ENCODE measurements at places on chromosomes 11 and 22. TPM values are rescaled to one million over a fixed set of nuclear protein-coding genes. Genes with fewer than 3 reads are reported as not detected.

The C11orf87 gene
- not detected for total RNA-seq

The SCN4B gene
- 0.69 TPM for total RNA-seq

The PIH1D2 gene
- total RNA-seq: 1.0 TPM

The SUSD2 gene
- 1.2 TPM for total RNA-seq

DNA sequence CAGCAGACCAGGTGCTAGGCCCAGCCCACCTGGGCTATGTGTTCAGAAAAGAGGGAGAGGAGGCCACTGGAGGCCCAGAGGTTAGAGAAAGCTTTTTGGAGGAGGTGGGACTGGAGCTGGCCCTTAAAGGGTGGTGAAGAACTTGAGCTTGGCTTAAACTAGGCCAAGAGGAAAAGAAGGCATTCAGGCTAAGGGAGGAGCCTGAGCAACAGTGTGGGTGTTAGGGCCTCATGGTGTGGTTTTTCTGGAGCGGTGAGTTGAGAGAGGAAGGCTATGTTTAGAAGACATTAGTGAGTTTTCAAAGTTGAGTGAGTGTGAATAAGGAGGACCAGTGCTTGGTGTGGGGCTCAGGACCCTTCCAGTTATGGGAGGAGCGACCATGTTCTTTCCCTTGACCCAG is 6.2 kb downstream of the TAF6L start:
- no peaks in the 10 kb centered on the region for H3K4me1 ChIP-seq
- no peak overlapping the region for H3K4me3 ChIP-seq
- no peak overlapping the region for H3K27ac ChIP-seq

DNA sequence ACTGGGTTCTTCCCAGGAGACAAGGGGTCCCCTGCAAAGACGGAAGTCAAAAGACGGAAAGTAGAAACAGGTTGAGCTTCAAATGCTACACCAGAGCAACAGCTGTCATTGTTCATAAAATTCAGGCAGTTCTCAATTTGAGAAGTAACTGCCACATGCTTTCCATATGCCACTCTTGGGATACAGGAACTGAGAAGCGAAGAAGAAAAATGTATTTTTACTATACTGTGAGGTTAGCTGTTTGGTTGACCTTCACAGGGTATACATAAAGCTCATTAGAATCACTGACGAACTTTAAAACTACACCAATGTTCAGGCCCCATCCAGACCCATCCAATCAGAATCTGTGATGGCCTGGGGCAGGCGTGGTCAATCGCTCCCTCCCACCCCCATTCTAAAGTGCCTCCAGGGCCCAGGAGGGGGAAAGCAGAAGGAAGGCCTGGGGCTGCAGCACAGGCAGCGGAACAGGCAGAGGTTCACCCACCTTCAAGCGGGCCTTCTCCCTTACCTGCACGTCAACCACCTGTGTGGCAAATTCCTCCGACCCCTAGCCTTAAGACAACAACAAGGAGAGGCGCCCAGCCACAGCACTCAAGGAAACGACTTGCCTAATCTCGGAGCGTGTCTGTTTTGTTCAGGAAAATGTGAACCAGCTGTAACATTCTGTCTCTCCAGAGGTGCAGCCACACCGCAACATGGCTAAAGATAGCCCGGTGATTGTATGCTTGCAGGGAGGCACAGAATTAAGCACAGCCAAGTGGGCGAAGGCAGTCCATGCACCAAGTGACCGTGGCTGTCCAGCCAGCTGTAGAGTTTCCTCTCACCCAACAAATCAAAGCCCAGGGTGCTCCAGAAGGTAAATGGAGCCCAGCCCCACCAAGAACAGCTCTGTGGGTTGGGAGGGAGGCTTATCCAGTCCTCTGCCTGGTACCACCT is 82.6 kb downstream of the MICAL3 start:
- no peaks in the 10 kb centered on the region for H3K36me3 ChIP-seq
- no peak overlapping the region for H3K27ac ChIP-seq
- H3K4me3 ChIP-seq: no peak overlapping the region
- no peaks in the 10 kb centered on the region for H3K27me3 ChIP-seq
- peaks cover 22% of the 10 kb centered on the region for H3K4me1 ChIP-seq

DNA sequence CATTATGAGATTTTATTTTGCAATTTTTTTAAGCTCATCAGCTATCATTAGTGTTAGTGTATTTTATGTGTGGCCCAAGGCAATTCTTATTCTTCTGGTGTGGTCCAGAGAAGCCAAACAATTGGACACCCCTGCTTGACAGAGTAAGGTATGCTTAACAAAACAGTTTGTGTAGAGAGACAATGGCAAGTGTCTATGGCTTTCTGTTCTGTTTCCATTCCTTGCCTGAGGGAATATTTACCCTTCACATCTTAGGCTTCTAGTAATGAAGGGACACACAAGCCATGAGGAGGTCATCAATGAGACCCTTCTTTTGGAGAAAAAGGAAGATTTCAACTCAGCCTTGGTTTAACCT is 1278.4 kb upstream of the TENM4 start:
- H3K4me1 ChIP-seq: no peaks in the 10 kb centered on the region
- no peak overlapping the region for H3K4me3 ChIP-seq
- DNase-seq: no peak
- no peaks in the 10 kb centered on the region for H3K27me3 ChIP-seq
- H3K27ac ChIP-seq: no peak overlapping the region

GRCh38 chr11:70297341-70297740 is 26.9 kb downstream of the PPFIA1 start:
- no peaks in the 10 kb centered on the region for H3K4me1 ChIP-seq
- no peak overlapping the region for H3K27ac ChIP-seq
- no peaks in the 10 kb centered on the region for H3K27me3 ChIP-seq
- no peak for DNase-seq
- H3K4me3 ChIP-seq: no peak overlapping the region
- H3K36me3 ChIP-seq: no peaks in the 10 kb centered on the region

DNA sequence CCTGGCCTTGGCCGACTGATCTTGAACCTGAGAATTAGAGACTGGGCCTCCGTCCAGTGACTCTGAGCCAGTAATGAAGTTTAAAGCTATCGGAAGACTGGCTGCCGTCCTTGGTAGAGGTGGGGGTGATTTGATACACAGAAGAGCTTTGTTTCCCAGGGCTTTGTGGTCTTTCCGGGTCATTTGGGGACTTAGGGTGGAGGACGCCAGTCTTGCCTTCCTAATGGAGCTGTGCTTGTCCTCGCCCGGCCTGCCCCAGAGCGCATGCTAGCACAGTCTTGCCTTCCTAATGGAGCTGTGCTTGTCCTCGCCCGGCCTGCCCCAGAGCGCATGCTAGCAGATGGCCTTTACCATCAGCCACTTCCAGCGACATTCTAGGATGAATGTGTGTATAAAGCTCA is 65.8 kb downstream of the ST3GAL4 start:
- H3K4me1 ChIP-seq: peaks cover 12% of the 10 kb centered on the region
- H3K4me3 ChIP-seq: no peak overlapping the region
- no peak overlapping the region for H3K27ac ChIP-seq
- DNase-seq: no peak
- H3K36me3 ChIP-seq: no peaks in the 10 kb centered on the region
- H3K27me3 ChIP-seq: no peaks in the 10 kb centered on the region

DNA sequence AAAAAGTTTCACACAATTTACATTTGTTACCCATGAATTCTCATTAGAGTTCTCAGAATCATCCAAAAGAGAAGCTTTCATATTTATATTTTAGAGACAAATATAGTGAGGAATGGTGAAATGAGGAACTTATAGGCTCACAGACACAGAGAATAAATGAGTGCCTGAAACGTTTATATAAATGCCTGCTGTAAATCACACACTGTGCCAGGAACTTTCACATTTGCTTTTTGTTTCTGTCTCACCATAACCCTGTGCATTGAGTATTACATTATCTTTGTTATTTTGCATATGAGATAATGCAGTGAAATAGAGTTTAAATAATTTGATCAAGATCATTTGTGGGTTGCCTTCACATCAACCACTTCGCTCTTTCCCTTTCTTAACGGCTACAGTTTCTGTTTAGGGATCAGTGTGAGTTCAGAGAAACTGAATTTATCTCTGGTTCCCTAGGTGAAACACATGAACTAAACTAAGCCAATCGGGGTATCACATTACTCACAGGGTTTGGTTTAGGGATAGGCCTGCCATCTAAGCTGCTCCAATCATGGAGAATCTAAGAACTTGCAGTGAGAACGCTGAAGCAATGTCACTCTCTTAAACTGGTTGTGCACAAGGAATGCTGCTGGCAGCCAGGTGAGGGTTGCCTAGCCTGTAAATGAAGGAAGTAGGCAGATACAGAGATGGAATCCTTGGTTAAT is 1339.2 kb upstream of the TENM4 start:
- no peaks in the 10 kb centered on the region for H3K36me3 ChIP-seq
- no peaks in the 10 kb centered on the region for H3K4me1 ChIP-seq
- H3K27me3 ChIP-seq: no peaks in the 10 kb centered on the region
- DNase-seq: no peak
- no peak overlapping the region for H3K27ac ChIP-seq
- H3K4me3 ChIP-seq: no peak overlapping the region

DNA sequence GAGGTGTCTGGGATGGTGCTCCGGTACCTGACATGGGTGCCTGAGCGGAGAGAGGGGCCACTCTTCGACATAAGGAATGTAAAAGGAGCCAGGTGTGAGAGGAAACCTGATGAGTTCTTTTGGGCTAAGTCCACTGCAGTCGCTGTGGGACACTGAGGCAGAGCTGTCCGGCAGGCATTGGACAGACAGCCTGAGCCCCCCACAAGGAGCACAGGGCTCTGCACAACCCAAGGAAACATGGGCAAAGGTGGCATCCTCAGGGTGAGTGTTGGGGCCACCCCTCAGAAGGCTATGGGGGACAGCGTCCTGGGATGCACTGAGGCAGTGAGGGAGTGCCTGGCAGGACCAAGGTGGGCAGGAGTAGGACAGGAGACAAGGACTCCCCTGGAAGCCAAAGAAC is 57.7 kb upstream of the EMID1 start:
- no peak overlapping the region for H3K27ac ChIP-seq
- no peak for DNase-seq
- H3K4me3 ChIP-seq: no peak overlapping the region
- no peaks in the 10 kb centered on the region for H3K4me1 ChIP-seq
- H3K27me3 ChIP-seq: no peaks in the 10 kb centered on the region

DNA sequence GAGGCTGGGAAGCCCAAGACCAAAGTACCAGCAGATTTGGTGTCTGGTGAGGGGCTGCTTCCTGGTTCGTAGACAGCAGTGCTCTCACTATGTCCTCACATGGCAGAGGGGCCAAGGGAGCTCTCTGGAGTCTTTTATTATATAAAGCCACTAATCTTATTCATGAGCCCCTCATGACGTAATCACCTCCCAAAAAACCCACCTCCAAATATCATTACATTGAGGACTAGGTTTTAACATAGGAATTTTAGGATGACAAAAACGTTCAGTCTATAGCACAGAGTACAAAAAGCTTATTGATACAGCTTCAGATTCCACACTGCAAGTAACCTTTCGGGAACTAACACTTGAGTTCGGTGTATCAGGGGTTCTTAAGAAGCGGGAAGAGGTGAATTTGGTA is 4.1 kb upstream of the MS4A18 start:
- no peak overlapping the region for H3K4me3 ChIP-seq
- no peaks in the 10 kb centered on the region for H3K27me3 ChIP-seq
- no peaks in the 10 kb centered on the region for H3K36me3 ChIP-seq

GRCh38 chr11:129998905-129999304 is 3.7 kb downstream of the PRDM10 start:
- H3K36me3 ChIP-seq: no peaks in the 10 kb centered on the region
- no peak for DNase-seq
- H3K27me3 ChIP-seq: no peaks in the 10 kb centered on the region
- no peak overlapping the region for H3K4me3 ChIP-seq
- peaks cover 14% of the 10 kb centered on the region for H3K4me1 ChIP-seq

DNA sequence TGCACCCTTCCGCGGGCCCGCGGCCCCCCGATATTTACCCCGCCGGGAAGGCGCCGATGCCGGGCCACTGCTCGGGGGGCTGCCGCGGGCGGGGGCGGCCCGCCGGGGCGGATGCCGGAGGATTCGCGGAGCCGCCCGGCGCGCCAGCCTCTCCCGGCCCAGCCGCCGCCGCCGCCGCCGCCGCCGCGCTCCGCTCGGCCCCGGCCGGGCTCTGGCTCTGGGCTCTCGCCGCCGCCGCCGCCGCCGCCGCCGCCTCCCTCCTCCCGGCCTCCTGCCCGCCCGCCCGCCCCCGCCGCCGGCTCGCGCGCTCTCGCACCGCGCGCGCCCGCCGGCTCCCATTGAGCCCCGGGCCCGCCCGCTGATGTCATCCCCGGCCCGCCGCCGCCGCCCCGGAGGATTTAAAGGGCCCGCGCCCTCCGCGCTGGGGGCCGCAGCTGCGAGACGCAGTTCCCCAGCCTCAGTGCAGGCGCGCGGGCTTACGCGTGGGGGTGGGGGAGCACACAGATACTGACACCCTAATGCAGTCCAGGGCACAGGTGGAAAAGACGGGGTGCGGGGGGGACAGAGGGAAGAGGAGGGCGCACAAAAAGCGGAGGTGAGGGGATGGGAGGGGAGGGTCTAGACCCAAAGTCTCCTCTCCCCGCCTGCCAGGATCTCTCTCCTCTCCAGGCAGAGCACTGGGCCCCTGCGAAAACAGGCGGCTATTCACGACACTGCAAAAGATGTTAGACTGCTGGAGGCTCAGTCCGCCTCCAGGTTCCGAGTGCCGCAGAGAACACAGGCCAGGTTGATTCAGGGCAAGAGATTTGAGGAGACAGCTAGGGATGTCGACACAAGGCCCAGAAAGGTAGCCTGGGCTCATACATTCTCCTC is at the start of gene CSNK1E:
Gene CSNK1E (minus strand): TSS at position 312 of the 873 bp plus-strand sequence. CDS start 3,276 bp downstream, outside the sequence.
- peaks cover 3% of the 10 kb centered on the region for H3K4me1 ChIP-seq
- no peaks in the 10 kb centered on the region for H3K36me3 ChIP-seq
- DNase-seq: peak; percentile 73
- peak within 1 kb of the TSS; percentile 88 for H3K4me3 ChIP-seq
- peak within 1 kb of the TSS; percentile 86 for H3K27ac ChIP-seq

GRCh38 chr11:72354356-72355115 is 79.8 kb downstream of the CLPB start:
- H3K4me3 ChIP-seq: no peak overlapping the region
- DNase-seq: no peak
- no peak overlapping the region for H3K27ac ChIP-seq
- no peaks in the 10 kb centered on the region for H3K4me1 ChIP-seq
- no peaks in the 10 kb centered on the region for H3K36me3 ChIP-seq

- peak overlapping the region; percentile 51 for H3K27ac ChIP-seq
- H3K27me3 ChIP-seq: no peaks in the 10 kb centered on the region
- peaks cover 10% of the 10 kb centered on the region for H3K4me1 ChIP-seq
- H3K36me3 ChIP-seq: no peaks in the 10 kb centered on the region
- DNase-seq: peak; percentile 47
Observed at GRCh38 chr22:18970176-18970947, 34.3 kb upstream of the PRODH start.

DNA sequence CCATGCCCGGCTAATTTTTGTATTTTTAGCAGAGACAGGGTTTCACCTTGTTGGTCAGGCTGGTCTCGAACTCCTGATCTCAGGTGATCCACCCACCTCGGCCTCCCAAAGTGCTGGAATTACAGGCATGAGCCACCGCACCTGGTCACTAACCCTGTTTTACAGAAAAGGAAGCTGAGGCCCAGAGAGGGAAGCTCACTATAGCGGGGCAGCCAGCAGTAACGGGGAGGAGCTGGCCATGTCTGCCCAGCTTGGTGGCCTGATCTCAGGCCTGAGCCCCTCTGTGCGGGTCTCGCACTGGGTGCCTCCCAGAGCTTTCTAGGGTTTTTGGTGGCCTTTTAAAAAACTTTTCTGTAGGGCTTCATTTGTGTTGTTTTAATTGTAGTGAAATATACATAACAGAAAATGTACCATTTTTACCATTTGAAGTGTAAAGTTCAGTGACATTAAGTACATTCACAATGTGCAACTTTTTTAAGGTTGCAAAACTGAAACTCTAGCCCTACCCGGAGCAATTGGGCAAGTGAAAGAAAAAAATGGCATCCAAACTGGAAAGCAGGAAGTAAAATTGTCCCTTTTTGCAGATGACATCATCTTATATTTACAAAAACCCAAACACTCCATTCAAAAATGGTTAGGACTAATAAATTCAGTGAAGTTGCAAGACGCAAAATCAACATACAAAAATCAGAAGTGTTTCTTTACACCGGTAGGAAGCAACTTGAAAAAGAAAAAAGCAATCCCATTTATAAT is 14.5 kb upstream of the CYTH4 start:
- H3K27me3 ChIP-seq: peaks cover 6% of the 10 kb centered on the region
- H3K4me1 ChIP-seq: peaks cover 5% of the 10 kb centered on the region
- no peak overlapping the region for H3K4me3 ChIP-seq
